ENCODE measurements at places on chromosomes 1 and 21. TPM values are rescaled to one million over a fixed set of nuclear protein-coding genes. Genes with fewer than 3 reads are reported as not detected.

GRCh38 chr1:9324246-9325096 is 31.8 kb downstream of the SPSB1 start:
- H3K4me3 ChIP-seq: no peak overlapping the region
- H3K27ac ChIP-seq: no peak overlapping the region
- DNase-seq: no peak
- no peaks in the 10 kb centered on the region for H3K27me3 ChIP-seq

DNA sequence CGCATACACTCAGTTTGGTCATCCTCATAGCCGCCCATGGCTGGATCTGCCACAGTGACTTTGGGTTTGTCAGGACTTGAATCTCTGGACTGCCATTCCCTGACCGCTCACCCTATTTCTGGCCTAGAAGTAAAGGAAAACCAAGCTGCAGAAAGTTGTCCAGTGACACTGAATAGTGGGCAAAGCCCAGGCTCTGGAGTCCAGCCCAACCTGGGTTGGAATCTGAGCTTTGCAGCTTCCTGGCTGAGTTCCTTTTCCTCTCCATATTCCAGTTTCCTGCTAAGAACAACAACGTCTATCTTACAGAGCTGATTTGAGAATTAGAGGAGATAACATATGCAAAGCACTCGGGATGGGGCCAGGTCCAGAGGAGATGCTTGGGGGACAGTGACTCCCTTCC is 15.6 kb upstream of the EIF4G3 start:
- H3K36me3 ChIP-seq: no peaks in the 10 kb centered on the region
- no peak overlapping the region for H3K4me3 ChIP-seq
- peaks cover 4% of the 10 kb centered on the region for H3K4me1 ChIP-seq
- H3K27me3 ChIP-seq: no peaks in the 10 kb centered on the region

- H3K27ac ChIP-seq: no peak overlapping the region
- no peaks in the 10 kb centered on the region for H3K27me3 ChIP-seq
- no peak overlapping the region for H3K4me3 ChIP-seq
- no peaks in the 10 kb centered on the region for H3K36me3 ChIP-seq
- no peak for DNase-seq
- H3K4me1 ChIP-seq: no peaks in the 10 kb centered on the region
Observed at GRCh38 chr1:60185684-60186083, 112.1 kb upstream of the C1orf87 start.

DNA sequence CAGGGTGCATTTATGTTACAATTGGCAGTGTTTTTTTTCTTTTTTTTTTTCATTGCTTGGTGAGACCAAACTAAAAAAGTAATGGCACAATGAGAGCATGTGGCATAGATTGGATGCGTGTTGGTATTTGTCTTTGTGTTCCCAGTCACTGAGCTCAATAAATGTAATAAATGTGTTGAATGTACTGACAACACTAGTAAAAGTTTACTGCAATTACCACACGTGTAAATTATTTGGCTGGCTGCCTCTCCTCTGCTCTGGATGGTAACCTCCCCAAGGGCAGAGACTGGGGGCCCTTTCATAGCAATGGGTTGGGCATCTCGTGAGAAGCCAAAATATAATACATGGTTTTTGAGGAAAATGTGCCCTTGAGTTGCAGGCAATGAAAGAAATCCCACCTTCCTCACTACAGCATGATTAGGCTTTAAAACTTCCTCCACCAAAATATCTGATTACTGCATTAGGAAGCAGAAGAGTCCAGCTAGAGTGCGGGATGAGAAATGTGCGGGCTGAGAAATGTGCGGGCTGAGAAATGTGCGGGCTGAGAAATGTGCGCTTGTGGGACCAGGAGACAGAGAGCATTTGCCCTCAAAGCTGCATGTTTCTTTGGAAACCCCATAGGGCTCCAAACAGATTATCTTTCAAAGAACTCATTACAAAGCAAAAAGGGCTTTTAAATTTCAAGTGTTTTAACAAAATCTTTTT is 58.5 kb downstream of the CDC7 start:
- no peak for DNase-seq
- no peaks in the 10 kb centered on the region for H3K4me1 ChIP-seq
- H3K27ac ChIP-seq: no peak overlapping the region
- no peaks in the 10 kb centered on the region for H3K36me3 ChIP-seq
- no peak overlapping the region for H3K4me3 ChIP-seq

DNA sequence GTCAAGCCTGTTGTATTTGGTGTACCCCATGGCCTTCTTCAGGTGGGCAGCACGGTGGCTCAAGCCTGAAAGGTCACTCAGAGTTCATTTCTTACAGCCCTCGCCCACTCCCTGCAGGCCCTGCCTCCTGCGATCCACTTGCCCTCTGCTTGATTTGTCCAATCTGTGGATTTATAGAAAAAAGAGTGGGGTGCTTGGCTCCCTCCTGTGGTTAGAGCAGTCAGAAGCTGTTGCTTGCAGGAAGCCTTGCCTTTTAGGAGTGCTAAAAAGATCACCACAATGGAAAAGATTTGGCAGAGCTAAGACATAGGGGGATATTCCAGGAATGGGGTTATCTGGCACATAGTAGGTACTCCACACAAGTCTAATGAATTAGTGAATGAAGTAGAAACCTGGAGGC is 108.0 kb upstream of the TRABD2B start:
- DNase-seq: peak; percentile 60
- no peak overlapping the region for H3K27ac ChIP-seq
- no peaks in the 10 kb centered on the region for H3K27me3 ChIP-seq
- no peak overlapping the region for H3K4me3 ChIP-seq
- no peaks in the 10 kb centered on the region for H3K36me3 ChIP-seq
- no peaks in the 10 kb centered on the region for H3K4me1 ChIP-seq

GRCh38 chr1:111789666-111790316 is 34.1 kb downstream of the DDX20 start:
- no peaks in the 10 kb centered on the region for H3K4me1 ChIP-seq
- H3K27me3 ChIP-seq: peaks cover 25% of the 10 kb centered on the region
- no peak overlapping the region for H3K4me3 ChIP-seq
- no peaks in the 10 kb centered on the region for H3K36me3 ChIP-seq
- no peak overlapping the region for H3K27ac ChIP-seq

CHI3L1 gene
- total RNA-seq: 98.6 TPM

DNA sequence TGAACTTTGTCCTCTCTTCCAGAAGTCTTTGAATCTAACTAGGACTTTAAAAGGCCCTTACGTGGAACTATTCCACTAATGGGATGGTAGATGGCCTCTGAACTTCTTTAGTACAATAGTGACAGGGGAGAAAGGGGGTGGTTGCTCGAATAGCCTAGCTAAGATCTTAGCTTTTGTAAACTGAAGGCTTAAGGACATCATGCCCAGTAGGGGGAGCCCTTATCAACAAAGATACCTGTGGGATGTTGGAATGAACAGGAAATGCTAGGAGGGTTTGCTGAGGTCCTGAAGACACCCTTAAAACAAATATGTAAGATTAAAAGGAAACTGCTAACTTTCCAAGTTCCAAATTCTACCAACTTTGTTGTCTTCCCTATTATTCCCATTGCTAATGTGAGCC is 33.2 kb downstream of the NHLH2 start:
- no peak overlapping the region for H3K4me3 ChIP-seq
- no peaks in the 10 kb centered on the region for H3K27me3 ChIP-seq

DNA sequence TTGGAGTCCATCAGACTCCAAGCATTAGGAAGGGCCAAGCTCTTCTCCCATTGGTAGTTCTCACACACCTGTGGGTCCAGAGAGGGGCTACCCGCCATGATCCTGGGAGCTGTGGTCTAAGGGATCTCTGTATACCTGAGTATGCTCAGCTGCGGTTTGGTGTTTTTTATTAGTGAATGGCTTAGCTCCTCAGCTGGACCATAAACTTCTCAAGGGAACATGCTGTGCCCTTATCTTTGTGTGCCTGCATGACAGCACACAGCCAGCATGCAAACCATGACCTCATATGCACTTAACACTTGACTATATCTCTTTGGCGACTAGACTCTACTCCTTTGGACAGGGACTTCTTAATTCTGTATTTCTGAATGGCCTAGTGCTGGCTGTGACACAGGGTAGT is 94.5 kb downstream of the CD58 start:
- no peaks in the 10 kb centered on the region for H3K27me3 ChIP-seq
- peaks cover 3% of the 10 kb centered on the region for H3K4me1 ChIP-seq
- H3K4me3 ChIP-seq: no peak overlapping the region
- H3K27ac ChIP-seq: no peak overlapping the region

GRCh38 chr1:56654126-56654923 is 9.2 kb downstream of the PRKAA2 start:
- peak overlapping the region; percentile 93 for H3K27ac ChIP-seq

HSD3B2 gene
- total RNA-seq: not detected
